ENCODE measurements at places on chromosomes 3 and 15.

- no peak for DNase-seq
These were observed 405.7 kb upstream of the MCTP2 start for GRCh38 chr15:93825682-93826081.

DNA sequence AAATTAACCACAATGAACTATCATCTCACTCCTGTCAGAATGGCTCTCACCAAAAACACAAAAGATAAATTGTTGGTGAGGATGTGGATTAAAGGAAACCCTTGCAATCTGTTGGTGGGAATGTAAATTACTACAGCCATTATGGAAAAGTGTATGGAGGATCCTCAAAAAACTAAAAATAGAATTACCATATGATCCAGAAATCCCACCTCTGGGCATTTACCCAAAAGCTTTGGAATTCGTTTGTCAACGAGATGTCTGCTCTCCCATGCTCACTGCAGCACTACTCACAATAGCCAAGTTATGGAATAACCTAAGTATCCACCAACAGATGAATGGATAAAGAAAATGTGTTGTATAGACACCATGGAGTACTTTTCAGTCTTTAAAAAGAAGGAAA lies 21.6 kb downstream of the FSIP1 start:
- no peak for DNase-seq

DNA sequence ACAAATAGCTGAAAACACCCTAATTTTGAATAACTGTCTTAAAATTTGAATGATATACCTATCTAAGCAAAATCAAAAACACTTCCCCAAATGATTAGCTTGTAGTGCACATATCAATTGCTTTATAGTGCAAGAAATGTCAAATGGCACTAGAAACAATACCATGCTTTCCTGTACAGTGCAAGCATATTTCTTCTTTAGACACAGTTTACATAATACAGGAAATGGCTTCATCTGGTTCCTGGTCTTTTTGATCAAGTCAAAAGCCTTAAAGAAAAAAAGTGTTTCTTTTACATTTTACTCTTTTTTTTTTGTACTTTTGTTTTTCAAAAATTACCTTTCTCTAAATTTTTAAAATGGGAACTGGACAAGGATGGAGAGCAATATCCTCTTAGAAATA lies 352.1 kb downstream of the MECOM start:
- DNase-seq = no peak

- no peak for DNase-seq
These were observed 7.0 kb upstream of the NIPA2 start for GRCh38 chr15:22831473-22831872.

GRCh38 chr3:177820683-177821316 lies 623.5 kb upstream of the TBL1XR1 start:
- no peak for DNase-seq

DNA sequence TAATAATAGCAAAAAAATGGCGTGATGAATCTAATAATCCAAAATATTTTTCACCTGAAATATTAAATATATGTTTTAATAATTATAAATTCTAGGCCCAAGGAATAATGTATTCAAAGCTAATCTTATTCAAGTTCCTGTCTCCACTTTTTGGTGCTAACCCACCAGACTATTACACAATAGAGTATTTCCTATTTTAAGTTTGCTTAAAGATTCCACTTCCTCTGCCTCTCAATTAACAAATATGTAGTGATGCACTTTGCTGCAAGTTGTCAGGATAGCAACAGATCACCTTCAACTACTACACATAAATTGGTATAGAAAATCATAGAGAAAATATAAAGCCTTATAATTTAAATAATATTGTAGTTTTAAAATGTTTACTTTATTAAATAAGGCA lies 467.5 kb downstream of the C3orf38 start:
- no peak for DNase-seq

GRCh38 chr15:90482124-90483011 lies 47.4 kb upstream of the CRTC3 start:
- DNase-seq = peak; percentile 25

DNA sequence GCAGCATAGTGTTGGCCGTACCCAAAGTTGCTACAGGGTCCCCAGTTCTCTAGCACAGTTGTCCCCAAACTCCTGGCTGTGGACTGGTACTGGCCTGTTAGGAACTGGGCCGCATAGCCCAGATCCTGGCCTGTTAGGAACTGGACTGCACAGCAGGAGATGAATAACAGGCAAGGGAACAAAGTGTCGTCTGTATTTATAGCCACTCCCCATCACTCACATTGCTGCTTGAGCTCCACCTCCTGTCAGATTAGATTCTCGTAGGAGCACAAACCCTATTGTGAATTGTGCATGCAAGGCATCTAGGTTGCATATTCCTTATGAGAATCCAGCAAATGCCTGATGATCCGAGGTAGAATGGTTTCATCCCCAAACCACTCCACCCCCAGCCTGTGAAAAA lies 604.0 kb upstream of the LMCD1 start:
- DNase-seq = no peak

DNA sequence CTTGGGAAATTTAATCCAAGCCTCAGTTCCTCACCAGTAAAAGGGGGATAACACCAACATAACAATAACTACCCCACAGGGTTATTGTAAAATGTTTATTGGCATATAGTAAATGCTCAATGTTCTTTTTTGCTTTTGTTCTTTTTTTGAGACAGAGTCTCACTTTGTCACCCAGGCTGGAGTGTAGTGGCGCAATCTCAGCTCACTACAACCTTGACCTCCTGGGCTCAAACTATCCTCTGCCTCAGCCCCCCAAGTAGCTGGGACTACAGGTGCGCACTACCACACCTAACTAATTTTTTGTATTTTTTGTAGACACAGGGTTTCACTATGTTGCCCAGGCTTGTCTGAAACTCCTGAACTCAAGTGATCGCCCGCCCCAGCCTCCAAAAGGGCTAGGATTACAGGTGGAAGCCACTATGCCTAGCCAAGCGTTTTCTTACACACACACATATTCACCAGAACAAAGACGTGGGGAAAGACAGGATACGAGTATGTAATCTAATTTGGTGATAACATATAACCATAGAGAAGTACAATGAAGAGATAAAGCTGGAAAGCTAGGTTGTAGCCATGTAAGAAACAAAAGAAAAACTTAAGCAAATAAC lies 11.7 kb downstream of the STAG1 start:
- DNase-seq = no peak

DNA sequence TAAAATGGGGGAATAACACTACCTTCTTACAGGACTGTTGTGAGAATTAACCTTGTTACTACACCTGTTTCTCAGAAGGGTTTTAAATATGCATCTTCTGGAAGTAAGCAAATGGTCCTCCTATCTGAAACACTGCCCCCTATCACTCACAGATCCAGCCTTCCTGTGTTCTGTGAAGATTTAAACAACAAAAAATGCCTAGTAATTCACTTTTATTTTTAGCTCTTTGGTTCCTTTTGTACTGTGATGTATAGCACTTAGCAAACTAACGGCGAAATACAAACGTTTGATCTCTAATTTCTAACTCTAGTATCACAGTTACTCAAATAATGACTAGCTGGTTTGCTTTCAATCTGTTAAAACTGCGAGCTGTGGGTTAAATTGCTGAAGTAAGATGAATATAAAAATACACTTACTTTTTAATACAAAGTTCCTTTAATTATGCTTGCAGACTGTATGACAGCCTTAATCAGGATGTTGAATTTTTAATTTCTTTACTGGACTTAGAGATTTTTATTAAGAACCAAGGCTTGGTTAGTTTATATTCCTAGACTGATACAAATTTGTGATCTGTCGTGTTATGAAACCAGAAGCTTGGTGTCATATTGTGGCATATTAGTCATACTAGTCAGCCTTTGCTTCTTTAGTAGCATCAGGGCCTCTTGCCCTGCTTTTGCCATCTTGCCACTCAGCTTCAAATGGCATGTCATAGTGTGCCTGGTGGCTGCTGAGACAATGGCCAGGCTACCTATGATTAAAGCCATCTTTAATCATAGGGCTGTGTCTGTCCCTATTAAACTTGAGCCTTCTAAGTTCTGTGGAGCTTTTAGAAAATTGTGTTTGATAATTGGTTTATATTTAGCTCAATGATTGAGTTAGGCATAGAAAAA lies 9.2 kb downstream of the EIF3J start:
- no peak for DNase-seq

DNA sequence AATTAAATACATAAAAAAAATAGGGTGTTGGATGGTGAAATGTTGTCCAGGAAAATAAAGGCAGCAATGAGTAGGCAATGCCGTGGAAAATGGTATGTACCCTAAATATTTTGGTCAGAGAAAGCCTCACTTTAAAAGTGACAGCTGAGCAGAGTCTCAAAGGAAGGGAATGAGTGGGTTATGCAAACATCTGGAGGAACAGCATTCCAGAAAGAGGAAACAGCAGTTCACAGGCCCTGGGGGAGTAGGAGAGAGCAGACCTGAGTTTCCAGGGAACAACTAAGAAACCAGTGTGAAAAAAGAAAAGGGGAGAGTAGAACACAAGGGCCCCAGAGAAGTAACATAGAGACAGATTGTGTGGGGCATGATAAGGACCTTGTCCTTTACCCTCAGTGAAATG lies 230.0 kb upstream of the CNTN3 start:
- DNase-seq = no peak

- DNase-seq = no peak
These were observed 54.3 kb downstream of the BDH1 start for GRCh38 chr3:197501496-197501878.

DNA sequence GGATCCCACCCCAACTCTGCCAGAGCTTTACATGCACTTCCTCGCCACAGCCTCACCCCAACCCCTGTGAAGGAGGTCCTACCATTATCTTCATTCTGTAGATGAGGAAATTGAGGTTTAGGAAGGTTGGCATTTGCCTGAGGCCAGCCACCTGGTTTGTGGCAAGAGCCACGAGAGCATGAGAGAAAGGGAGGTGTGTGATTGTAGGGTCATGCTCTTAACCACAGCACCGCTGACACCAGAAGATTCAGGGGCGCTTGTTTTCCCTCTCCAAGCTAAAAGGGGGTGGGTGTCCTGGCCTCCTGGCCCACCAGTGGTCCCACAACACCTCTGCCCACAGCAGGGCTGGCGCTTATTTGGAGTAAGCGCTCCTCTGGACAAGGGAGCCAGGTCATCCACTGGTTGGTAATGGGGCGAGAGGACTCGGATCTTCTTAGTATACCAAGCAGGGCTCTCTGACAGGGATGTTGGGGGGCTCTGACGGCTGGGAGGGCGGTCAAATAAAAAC lies 691 bp downstream of the RHCG start:
- DNase-seq = no peak

- DNase-seq = no peak
These were observed 21.5 kb downstream of the DRD3 start for GRCh38 chr3:114157321-114157720.

- no peak for DNase-seq
These were observed 18.4 kb upstream of the RHCG start for GRCh38 chr15:89514596-89515406.

- no peak for DNase-seq
These were observed 1.8 kb downstream of the ARL8B start for GRCh38 chr3:5123937-5124336.

DNA sequence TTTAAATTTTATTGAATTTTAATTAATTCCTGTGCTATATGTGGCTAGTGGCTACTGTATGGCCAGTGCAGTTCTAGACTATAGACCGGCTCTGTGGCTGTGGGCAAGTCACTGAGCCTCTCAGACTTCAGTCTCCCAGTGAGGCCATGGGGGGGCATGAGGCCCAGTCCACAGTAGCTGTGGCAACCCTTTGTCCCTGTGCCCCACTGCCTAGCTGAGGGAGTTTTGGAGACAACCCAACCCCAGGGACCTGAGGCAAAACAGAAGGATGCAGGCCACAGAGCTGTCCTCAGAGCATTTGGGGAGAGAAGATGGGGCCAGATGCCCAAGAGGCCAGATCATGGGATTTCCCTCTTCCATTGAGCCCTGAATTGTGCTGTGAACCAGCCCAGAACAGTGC lies 18.9 kb upstream of the POC1A start:
- DNase-seq = no peak

GRCh38 chr15:42220216-42220615 lies 12.1 kb upstream of the VPS39 start:
- no peak for DNase-seq

DNA sequence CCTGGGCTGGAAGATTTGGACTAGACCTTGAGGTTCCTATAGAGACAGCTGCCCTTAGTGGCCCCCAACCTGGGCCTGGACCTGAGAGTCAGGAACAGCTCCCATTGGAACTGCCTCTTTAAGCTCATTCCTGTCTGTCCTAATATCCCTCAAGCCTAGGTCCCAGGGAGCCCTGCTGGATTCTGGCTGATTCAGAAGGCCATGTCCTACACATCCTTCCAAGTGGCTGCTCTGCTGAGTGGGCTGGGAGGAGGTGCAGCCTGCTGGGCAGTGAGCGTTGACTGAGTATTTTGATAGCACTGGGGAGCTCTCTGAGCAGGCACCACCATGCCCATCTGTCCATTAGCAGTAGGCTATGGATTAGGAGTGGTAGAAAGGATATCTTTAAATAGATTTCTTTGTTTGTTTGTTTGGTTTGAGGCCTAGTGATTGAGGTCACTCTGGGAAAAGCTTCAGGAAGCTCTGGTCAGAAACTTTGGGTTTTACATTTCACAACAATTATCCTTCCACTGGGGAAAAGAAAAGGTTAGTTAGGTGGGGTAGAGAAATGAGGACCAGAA lies 54.6 kb upstream of the ATOSA start:
- DNase-seq = no peak

- no peak for DNase-seq
These were observed 12.3 kb upstream of the ZBTB38 start for GRCh38 chr3:141356046-141356445.

DNA sequence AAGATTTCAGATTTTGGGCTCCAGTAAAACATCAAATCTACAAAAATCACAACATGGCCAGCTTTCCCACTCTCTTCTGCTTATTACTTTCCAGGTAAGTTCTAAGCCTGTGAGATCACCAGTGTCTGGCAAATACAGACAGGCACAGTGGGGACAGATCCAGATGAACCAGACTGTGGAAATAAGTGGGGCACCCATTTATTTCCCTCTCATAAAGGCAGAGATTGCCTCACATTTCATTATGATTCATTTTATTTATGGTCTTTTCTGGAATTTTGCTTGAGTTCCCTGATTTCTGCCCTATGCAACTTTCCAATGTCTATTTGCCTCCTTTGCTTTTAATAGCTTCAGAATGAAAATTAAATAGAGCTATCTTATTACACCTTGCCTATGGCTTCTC lies 66.8 kb downstream of the GREM1 start:
- no peak for DNase-seq

- no peak for DNase-seq
These were observed 155.6 kb downstream of the SEMA6D start for GRCh38 chr15:47872869-47873432.

GRCh38 chr3:16508591-16508995 lies 4.9 kb downstream of the RFTN1 start:
- DNase-seq = no peak
